ENCODE measurements at places on chromosomes 2 and 18.

DNA sequence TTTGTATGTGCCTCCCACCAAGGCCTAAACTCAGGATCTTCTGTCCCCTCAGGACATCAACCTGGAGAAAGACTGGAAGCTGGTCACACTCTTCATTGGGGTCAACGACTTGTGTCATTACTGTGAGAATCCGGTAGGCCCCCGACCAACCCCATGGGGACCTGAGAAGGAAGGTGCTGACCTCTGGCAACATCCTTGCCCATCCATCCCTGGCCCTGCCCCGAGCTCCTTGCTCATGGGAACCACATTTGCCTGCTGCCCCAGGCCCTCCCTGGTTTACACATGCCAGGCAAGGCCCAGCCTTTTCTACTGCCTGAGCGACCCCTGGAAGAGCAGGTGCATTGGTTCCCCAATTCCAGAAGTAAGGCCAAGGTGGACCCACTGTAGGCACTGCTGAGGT is 125.3 kb upstream of the PPP1CB start:
- no peak for DNase-seq

DNA sequence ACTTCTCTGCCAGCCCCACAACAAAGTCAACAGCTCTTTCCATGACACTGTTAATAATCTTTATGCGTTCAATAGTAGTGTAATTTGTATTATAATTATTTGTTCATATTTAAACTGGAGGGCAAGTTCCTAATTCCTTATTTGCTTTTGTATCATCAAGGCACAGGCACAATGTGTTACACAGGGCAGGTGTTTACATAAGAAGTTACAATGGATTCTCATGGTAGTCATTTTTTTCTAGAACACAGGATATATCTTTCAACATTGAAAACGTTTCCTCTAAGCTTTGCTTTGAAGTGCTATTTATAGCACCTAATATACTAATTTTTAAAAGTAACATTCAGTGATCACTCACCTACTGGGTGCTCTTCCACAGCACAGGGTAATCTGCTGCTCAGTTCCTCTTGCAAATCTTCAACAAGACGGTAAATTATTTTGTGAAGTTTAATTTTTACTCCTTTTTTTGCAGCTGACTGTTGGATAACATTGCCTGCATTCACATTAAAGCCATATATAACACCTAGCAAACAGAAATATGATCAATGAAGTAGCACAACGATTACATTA is 7.3 kb downstream of the RPS27A start:
- no peak for DNase-seq

GRCh38 chr2:207315131-207315530 is 149.4 kb upstream of the KLF7 start:
- DNase-seq: no peak

DNA sequence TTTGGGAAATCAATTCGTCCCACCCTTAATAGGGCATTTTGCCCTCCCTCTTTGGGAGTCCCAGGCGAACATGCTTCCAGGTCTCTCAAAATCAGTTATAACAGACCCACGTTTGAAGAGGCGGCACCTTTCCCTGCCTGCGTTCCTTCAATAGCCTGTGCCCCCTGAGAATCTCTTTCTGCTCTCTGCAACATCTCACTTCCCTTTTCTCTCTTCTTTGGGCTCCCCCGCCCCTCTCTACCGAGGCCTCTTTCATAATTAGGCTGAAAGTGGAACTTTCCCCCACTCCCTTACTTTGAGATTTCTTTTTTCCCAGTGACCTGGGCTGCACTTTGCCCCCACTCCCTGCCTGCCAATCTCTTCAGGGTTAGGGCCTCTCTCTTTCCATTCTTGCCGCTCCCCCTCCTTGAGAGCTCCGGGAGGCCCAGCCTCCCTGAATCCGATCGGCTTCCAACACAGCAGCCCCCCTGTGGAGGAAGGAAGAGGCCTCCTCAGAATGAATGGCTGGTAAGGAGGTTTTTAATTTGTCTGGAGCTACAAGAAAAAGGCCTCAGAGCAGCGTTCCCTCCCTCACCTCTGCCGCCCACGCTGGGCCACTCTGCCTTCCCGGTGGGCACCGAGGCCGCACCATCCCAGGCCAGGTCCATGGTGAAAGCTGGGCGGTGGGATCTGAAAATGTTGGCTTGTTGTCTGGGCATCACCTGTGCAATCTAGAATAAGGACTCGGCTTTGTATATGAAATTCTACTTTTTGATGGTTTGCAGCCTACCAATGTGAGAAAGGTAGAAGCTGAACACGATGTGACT is 162.6 kb upstream of the SIX3 start:
- DNase-seq: no peak

DNA sequence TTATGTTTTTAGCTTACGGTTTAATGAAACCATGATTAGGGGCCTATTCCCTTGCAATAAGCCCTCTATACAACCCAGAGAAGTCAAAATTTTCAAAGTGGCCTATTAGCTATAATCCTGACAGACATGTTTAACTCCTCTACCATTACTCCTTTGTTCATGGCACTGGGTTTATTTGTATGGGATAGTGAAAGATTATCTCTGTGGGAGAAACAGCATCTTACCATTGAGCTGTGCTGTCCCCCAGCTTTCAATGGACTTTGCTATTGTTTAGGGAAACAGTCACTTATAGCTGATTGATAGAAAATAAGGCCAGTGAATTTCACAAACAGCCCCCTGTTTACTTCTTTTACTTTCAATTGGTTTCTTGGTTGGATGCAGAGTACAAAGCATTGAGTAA is 675.2 kb upstream of the GCFC2 start:
- DNase-seq: no peak

- DNase-seq: no peak
These were observed 104.5 kb downstream of the RBM43 start for GRCh38 chr2:151157000-151157735.

DNA sequence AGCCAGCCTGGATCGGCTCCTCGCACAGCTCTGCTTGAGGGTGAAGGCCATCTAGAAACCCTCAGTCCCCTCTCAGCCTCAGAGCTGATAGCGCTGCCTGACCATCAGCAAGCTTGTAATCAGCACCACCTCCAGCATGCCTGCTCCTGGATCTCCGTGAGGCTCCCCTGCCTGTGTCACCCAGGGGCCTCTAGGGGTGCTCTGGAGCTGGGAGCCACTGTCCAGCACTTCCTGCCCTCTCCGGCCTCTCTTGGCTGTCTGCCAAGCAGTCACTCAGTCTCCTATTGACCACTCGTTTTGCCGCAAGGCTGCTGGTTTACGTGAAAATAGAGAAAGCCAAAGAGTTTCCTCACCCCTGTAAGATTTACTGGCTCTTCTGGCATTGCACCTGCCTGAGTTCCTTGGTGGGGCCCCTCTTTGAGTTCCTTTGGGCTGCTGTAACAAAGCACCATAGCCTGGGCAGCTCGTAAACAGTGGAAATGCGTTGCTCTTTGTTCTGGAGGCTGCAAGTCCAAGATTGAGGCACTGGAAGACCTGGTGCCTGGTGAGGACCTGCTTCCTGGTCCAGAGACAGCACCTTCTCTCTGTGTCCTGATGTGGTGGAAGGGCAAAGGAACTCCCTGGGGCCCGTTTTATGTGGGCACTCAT is 17.9 kb downstream of the CAPN10 start:
- no peak for DNase-seq

GRCh38 chr2:66660804-66661203 is 225.9 kb downstream of the MEIS1 start:
- DNase-seq: no peak

- no peak for DNase-seq
These were observed 429.2 kb downstream of the LRP1B start for GRCh38 chr2:141701618-141702017.

DNA sequence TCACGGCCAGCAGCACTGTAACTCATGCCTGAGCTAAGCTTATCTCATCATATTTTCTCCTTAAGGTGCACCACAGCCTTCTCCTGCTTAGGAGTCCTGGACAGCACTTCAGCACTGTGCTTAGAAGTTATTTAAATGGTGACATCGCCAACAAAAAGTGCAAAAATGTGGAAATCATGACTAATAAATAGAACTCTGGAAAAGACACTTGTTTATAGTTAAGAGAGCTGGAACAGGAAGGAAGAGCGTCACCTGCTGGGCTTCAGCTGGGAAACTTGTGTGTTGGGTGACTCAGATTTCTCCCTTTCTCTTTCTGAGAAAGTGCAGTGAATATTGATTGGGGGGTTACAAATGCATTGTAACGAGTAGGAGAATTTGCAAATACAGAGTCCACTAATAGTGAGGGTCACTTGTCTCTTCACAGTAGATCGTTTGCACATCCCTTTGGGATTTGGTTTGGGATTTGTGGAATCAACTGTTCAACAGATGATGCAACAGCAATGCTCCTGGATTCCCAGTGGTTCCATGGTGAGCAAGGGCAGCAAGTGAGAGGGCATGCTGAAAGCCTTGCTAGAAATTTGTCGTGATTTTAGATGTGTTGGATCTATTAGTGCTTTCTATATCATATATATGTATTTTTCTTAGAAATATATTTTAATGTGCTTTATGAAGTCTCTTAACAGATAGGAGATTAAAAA is 84.2 kb downstream of the DOK6 start:
- no peak for DNase-seq

GRCh38 chr2:85230679-85231467 is 96.9 kb downstream of the TGOLN2 start:
- no peak for DNase-seq

DNA sequence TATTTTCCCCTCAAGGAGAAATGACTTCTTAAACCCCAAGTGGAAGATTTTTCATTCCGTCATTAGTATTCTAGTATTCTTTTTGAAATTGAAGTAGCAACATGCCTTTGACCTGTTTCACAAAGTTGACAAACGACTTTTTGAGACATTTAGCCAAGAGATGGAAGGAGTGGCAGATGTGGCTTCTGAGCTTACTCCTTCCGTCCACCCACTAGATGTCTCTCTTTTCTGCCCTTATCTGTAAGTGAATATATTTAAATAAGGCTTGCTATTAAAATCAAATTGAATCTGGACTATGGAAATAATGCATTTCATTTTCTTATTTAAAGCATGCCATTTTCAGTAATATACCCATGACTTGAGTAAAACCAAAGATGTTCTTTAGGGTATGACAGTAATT is 74.1 kb downstream of the ACTR3 start:
- DNase-seq: no peak

- DNase-seq: no peak
These were observed 10.6 kb downstream of the CFLAR start for GRCh38 chr2:201126308-201127151.

DNA sequence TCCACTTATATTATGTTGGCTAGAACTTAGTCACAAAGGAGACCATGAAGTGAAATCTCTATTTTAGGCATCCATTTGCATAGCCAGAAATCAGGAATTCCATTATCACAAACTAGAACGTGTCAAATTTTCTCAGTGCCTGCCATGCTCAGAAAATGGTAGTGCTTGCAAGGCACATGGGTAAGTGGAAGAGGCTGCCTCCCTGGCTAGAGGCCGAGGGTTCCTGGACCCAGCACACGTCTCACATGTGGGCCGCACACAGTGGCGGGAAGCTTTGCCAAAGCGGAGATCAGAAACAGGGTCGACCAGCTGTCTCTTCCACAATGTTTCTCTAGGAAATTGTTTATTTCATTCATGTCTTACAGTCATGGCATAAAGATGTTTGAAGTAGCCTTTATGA is 42.3 kb downstream of the TRAF3IP1 start:
- DNase-seq: no peak

DNA sequence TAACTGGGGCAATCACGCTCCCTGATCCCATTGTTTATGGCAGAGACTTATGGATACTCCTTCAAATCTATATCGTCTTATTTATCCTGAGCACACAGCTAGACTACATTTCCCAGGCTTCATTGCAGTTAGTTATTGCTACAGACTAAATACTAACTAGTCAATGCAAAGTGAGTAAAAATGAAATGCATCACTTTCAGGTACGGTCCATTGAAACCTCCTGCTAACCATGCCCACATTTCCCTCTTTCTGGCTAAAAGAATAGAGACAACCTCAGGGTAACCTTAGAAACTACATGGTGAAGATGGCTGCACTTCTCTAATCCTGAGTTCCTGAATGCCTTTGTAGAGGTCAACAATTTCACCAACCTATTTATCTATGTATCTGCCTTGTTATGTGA is 437.4 kb downstream of the EPHA4 start:
- DNase-seq: no peak

- DNase-seq: no peak
These were observed 56.6 kb downstream of the BMPR2 start for GRCh38 chr2:202432776-202433175.

DNA sequence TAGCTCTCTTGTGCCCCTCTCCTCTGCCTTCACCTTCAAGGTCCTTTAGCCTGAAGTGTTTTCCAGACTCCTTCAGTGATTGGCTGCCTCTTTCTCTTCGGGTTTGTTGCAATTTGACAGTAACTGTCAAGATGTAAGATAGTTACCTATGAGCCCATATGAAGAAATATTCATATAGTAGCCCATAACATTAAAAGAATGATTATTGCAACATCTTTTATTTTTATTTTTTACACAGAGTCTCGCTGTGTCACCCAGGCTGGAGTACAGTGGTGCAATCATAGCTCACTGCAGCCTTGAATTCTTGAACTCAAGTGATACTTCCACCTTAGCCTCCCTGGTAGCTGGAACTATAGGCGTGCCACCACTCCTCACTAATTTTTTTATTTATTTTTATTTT is 80.5 kb downstream of the FOXI3 start:
- no peak for DNase-seq

DNA sequence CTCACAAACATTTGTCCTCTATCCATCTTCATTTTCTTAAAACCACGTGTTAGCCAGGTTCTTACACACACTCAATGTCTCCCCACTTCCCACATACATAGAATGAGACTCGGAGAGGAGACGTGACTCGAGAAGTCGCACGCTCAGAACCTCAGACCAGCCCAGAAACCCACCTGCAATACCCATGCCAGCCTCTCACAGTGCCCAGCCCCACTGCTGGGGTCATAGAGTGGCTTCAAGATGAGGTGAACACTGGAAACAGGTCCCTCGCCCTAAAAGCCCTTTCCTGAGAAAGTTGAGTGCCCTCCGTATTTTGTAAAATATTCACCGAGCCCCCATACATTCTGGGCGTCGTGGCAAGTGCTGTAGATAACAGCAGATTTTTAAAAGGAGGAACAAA is 487.4 kb downstream of the EIPR1 start:
- DNase-seq: no peak

DNA sequence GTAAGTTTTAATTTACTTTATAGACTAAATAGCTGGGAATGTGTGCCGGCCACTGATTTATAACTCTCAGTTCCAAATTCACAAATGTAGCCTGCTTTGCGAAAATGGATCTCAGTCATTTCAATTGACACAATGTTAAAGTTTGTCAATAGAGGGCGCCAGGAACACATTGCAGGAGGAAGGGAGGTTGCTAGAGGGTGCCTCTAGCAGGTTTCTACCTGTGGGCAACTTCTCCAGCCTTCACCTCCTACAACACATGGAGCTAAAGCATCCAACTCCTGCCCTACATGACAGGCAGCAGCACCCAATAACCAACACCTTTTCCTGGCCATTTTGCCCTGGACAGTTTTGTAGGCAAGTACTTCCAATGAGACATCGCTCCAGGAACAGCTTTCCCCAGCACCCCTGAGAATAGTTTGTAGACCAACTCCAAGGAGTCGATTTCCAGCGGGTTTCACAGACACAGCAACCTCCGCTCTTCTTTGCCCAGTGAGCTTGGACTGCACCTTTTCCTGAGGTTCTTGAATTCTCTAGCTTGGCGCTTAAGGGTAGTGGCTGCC is 784.8 kb upstream of the CDH2 start:
- DNase-seq: no peak
